ENCODE measurements at places on chromosomes 2 and 18.

GRCh38 chr2:14909795-14910194, 277.3 kb downstream of the LRATD1 start:
- DNase-seq: no peak

DNA sequence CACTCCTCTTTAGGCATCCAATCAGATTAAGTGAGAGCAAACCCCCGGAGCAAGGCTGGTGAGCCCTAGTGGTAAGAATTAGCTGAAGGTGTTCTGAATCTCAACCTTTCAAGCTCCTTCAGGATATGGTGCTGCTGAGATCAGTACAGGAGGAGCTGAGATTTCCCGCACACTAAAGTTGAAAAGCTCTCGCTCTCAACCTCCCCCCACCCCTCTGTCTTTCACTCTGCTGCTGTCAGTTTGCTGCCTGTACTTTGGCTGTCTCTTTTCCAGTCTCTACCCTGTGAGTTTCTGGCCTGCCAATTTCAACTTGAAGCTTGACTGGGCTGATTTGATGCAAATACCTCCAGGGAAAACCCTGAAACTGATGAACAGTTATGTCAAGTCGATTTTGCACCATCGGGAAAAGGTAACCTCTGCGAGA, 15.7 kb downstream of the ZEB2 start:
- no peak for DNase-seq

GRCh38 chr2:174337337-174338146, 2.8 kb downstream of the SP9 start:
- no peak for DNase-seq

DNA sequence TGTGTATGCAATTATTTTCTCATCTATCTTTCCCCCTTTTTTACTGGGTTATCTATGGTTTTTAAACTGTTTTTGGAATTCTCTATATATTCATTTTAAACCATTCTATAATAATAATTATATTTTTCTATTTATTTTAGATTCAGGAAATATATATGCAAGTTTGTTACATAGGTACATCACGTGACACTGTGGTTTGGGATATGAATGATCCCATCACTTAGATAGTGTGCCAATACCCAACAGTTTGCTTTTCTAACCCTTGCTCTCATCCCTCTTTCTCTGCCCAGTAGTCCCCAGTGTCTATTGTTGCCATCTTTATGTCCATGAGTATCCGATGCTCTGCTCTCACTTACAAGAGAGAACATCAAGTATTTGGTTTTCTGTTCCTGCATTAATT, 65.8 kb upstream of the SPHKAP start:
- no peak for DNase-seq
